ENCODE measurements at places on chromosomes 7 and 10. TPM values are rescaled to one million over a fixed set of nuclear protein-coding genes. Genes with fewer than 3 reads are reported as not detected.

GRCh38 chr10:28925121-28925663, 247.9 kb downstream of the BAMBI start:
- H3K4me3 ChIP-seq: no peak overlapping the region
- no peaks in the 10 kb centered on the region for H3K4me1 ChIP-seq
- H3K36me3 ChIP-seq: no peaks in the 10 kb centered on the region
- no peak for DNase-seq
- H3K27me3 ChIP-seq: no peaks in the 10 kb centered on the region
- H3K27ac ChIP-seq: no peak overlapping the region

DNA sequence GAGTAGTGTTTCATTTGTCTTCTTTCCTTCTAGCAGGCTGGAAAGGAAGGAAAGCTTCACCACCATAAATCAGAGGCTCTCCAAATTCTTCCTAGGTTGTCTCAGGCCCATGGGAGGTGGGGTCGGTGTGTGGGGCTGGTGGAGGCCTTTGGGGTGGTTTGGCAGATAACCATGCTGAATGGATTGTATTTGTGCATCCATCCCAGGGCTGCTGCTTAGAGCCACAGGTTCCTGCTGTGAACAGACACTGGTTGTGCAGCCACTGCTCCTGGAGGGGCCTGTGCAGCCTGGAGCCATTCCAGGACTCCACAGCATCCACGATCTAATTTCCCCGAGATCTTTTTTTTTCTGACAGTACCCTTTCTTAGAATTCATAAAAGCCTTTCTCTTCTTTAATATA, 741.8 kb downstream of the SUGCT start:
- H3K36me3 ChIP-seq: no peaks in the 10 kb centered on the region
- no peaks in the 10 kb centered on the region for H3K27me3 ChIP-seq
- no peak for DNase-seq
- H3K27ac ChIP-seq: no peak overlapping the region

GRCh38 chr10:11975795-11976194, 66.8 kb downstream of the UPF2 start:
- no peaks in the 10 kb centered on the region for H3K27me3 ChIP-seq
- no peak overlapping the region for H3K27ac ChIP-seq
- peaks cover 12% of the 10 kb centered on the region for H3K36me3 ChIP-seq
- H3K4me1 ChIP-seq: no peaks in the 10 kb centered on the region
- H3K4me3 ChIP-seq: no peak overlapping the region

DNA sequence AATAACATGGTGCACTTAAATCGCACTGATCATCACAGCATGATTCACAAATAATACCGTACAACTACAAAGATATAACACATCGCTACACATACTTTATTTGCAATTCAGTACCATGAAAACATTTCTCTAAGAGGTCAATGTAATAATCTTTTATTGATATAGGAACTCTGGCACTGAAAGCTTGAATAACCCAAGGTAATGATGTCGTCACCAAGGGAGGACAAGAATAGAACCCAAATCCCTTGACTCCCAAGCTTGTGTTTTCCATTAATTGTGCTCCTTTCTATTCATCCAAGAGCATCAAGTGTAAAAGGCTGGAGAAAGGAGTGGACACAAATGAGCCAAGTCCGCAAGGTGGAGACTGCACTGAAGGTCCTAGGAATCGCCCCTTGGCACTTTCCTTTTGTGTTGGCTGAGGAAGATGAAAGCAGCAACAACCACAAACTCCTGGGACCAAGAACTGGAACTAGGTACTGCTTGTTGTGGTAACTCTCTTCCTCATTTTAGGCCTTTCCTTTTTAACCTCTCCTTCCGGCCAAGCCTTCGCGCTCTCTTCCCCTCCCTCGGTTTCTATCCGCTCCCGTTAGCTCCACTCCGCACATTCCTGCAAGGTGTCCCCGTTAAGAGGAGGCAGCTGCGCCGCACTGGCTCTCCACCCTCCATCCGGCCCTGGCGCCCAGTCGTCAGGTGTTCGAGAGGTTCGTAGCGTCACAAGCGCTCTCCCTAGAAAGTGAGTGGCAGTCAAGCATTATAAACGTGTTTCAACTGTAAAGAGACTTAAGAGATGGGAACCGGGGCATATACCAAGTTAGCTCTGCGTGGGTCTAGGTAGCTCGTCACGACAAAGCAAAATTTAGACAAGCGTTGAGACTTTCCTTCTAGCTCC, 1.0 kb upstream of the CBLL1 start:
- H3K4me1 ChIP-seq: 0 out of 2 replicates have a peak, but pooled peaks cover 2% of the 10 kb centered on the region
- H3K27ac ChIP-seq: peak overlapping the region; percentile 41
- peak overlapping the region; percentile 94 for H3K4me3 ChIP-seq
- no peaks in the 10 kb centered on the region for H3K36me3 ChIP-seq
- H3K27me3 ChIP-seq: no peaks in the 10 kb centered on the region

- no peaks in the 10 kb centered on the region for H3K27me3 ChIP-seq
- no peak for DNase-seq
- H3K27ac ChIP-seq: no peak overlapping the region
- H3K4me1 ChIP-seq: 0 out of 2 replicates have a peak, but pooled peaks cover 4% of the 10 kb centered on the region
- H3K4me3 ChIP-seq: no peak overlapping the region
- no peaks in the 10 kb centered on the region for H3K36me3 ChIP-seq
These were observed 127.7 kb downstream of the CDK14 start for GRCh38 chr7:90723866-90724265.

GRCh38 chr7:99393355-99394187, 14.8 kb downstream of the PDAP1 start:
- H3K27me3 ChIP-seq: no peaks in the 10 kb centered on the region
- H3K36me3 ChIP-seq: peaks cover 59% of the 10 kb centered on the region
- DNase-seq: peak; percentile 73
- H3K4me1 ChIP-seq: peaks cover 6% of the 10 kb centered on the region
- peak overlapping the region; percentile 78 for H3K27ac ChIP-seq

DNA sequence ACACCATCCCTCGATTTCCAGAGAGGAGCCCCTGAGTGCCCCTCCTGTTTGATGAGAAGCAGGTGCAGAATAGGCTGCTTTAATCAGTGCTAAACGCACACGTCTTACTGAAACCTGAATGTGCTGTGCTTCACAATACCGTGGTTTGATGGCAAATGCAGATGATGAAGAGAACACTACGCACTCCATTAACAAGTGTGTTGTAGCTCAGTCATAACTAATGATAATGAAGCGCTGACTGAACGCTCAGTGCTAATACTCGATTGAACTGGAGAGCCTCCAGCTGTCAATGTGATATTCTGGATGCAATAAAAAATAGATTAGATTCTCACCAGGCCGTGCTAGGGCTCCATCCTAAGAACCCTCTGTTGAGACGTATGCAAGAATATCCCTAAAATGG, 279.7 kb upstream of the PLPP4 start:
- no peaks in the 10 kb centered on the region for H3K36me3 ChIP-seq
- no peaks in the 10 kb centered on the region for H3K4me1 ChIP-seq
- no peak for DNase-seq
- H3K4me3 ChIP-seq: no peak overlapping the region

The SCART1 gene
- polyA plus RNA-seq: 0.14 TPM
